ENCODE measurements at places on chromosomes 7 and 10.

GRCh38 chr7:50962281-50962883 is 179.7 kb upstream of the GRB10 start:
- peak; percentile 13 for DNase-seq

GRCh38 chr10:62464308-62464707 is 90.1 kb downstream of the ZNF365 start:
- DNase-seq, result no peak

DNA sequence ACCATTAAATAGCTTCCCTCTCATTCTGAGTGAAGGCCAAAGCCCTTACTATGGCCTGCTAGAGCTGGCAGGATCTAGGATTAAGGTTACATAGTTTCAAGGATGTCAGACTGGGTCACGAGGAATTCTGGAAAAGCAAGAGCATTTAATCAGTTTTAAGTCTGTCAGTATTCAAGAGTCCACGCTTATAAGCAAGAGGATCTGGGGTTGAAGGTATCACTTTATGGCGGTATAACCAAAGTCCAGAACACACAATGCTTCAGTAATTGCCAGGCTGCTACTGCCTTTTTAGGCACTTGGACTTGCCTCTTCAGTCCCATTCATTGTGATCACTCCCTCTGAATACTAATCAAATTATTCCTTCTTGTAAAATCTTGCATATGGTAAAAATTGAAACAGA is 101.0 kb downstream of the HBP1 start:
- no peak for DNase-seq

DNA sequence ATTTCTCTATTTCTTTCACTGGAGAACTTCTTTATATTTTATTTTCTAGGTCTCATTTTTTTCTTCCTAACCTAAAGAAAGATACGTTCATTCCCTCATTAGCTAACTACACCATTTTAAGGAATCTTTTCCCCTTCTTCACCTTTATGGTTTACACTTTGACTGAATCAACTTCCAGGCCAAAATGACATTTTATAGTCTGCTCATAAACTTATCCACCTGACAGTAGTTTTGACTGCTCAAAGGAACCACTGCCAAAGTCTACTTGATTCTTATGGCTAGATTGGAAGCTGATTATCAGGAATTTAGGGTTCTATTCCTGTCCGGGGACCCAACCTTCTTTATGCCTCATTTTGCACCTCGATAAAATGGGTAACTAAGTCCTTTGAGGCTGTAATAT is 73.0 kb upstream of the FOXP2 start:
- no peak for DNase-seq

- no peak for DNase-seq
These were observed 59.6 kb downstream of the ATOH7 start for GRCh38 chr10:68172324-68172723.

DNA sequence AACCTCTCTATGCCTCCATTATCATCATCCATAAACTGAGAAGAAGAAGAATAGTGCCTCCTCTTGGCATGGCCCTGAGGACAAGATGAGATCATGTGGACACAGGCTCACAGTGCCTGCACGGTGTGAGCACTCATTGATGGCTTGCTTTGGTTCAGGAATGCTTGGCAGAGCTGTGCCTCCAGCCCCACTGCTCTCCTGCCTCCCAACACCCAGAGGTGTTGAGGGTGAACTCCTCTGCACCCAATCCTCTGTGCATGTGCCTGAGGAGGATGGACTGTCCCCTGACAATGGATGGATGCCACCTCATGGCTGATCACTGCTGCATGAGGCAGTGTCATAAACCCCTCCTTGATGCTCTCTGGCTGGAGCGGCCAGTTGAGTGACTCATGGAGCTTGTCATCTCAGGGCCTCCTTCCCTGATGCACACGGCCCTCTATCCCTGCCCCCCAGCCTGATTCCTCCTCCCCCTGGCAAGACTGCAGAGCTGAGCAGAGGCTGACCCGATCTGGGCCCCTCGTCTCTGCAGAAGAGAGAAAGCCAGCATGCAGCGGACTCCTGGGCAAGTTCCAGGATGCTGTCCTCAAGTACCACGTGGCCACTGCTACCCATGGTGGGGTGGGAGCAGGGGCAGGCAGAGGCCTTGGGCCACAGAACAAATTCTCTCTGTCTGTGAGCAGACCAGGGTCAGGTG is 136.3 kb downstream of the KCNMA1 start:
- no peak for DNase-seq

DNA sequence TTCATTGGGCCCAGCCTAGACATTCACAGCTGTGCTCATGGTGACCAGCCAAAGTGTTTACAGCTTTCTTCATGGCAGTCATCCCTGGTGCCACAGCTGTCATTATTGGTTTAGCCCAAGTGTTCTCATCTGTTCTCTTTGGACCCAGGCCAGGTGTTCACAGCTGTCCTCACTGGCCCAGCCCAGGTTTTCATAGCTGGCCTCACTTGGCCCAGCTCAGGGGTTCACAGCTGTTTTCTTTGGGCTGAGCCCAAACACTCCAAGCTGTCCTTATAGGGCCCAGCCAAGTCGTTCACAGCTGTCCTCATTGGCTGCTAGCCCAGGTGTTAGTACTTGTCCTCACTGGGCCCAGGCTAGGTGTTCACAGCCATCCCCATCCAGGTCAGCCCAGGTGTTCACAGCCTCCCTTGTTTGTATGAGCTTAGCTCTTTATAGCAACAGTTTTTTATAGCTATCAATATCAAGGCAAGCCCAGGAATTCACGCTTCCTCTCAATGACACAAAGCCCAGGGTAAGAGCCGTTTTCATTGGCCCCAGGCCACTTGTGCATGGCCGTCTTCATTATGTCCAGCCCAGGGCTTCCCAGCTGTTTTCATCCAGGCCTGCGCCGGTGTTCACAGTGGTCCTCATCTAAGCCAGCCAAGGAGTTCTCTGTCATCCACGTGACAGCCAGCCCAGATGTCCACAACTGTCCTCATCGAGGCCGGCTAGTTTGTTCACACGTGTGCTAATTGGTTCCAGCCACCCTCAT is 11.6 kb downstream of the FRG2B start:
- DNase-seq, result peak; percentile 66

GRCh38 chr7:134799377-134799776 is 19.9 kb downstream of the CALD1 start:
- no peak for DNase-seq

DNA sequence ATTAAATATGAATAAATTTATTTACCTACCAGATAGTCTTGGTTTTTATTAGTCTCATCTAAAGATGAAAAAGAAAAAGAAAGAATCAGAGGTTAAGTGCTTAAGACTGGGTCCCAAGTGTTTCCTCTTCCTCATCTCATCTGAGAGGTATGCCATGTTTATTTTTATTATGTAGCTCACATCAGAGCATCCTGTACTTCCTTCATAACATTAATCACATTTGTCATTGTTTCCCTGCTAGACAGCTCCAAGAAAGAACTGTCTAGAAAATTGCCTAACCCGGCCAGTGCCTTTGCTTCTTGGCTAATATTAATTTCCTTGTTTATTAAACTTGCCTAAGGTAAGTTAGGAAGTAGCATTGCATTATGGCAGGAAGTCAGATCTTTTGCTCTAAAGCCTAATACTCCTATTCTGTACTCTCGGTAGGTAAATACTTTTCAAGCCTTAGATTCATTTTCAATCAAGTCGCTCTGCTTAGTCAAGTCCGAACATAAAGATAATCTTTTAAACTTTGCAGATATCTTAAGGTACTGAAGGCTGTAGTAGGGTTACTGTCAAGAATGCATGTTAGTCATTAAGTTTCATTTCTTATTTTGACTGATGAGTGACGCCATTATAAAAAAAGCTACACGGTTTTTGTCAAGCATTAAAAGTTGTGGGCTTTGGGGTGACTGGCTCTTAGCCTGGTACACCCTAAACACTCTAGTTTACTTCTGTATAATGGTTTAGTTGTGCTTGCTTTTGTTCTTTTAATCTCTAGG is 47.4 kb downstream of the ZMYND11 start:
- DNase-seq, result no peak

DNA sequence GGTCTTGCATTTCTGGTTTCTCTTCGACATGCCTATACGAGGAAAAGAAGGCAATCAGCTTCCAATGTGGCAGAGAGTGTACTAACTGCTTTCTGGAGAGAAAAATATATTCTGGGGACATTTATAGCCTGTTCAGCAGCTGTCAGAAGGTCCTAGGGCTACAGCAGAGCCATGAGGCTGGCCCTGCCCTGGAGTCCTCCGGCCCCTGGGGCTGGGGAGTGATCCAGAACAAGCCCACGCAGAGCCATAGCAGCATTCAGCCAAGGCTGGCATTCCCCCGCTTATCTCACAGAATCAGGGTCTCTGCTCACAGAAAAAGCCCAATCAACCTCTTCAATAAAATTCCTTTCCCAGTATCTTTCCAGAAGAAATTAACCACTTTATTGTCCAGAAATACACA is 48.9 kb downstream of the FZD1 start:
- no peak for DNase-seq

GRCh38 chr10:72254813-72255568 is 18.7 kb upstream of the DDIT4 start:
- no peak for DNase-seq

DNA sequence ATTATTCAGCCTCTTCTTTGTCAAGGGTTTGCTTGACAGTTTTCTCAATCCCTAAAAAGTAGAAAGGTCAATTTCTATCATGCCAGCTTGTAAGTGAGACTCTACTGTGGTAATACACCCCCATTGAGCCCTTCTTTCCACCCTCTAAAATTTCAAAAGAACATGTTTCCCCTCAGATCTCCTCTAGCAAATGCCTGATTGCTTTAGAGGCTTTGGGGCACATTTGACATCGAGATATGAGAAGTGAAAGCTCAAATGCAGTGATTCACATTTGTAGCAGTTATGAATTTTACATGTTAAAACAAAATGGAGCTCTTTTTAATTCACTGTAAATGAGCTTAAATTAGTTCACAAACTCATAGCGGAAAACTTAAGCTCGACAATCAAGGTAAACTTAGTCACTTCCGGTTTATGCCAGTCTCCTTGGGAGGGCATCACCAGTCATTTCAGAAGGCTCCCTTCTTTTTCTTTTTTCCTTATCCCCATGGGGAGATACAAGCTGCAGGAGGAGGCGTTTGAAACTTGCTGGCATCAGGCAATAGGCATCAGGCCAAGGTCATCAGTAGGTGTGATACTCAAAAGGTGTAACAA is 55.3 kb upstream of the ADO start:
- DNase-seq, result no peak

DNA sequence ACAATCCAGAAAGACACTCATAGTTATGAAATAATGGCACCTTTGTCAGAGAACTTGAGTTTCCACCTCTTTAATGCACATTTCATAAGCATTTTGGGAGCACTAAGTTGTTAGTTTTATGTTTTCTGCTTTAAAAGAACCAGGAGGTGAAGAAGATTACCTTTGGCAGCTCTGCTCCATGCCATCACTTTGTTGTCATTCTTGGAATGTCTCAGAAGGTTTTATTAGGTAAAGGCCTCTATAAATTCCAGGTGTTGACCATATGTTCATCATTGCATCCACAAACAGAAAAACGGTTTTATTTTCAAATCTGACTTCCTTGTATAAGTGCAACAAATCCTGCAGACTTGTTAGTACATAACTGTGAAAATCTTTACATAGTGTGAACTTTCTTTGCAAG is 424.8 kb downstream of the MDFIC start:
- DNase-seq, result no peak
